Stimulated activated CD4-positive, alpha-beta T cell treated with anti-CD3 and anti-CD28 coated beads, TNF-alpha, amount 100 ng/mL, for 4 hours (primary cell): ENCODE measurements at places on chromosomes 12 and 14.

- no peak for DNase-seq
Observed at GRCh38 chr12:12004524-12004923, 66.2 kb upstream of the BCL2L14 start.

DNA sequence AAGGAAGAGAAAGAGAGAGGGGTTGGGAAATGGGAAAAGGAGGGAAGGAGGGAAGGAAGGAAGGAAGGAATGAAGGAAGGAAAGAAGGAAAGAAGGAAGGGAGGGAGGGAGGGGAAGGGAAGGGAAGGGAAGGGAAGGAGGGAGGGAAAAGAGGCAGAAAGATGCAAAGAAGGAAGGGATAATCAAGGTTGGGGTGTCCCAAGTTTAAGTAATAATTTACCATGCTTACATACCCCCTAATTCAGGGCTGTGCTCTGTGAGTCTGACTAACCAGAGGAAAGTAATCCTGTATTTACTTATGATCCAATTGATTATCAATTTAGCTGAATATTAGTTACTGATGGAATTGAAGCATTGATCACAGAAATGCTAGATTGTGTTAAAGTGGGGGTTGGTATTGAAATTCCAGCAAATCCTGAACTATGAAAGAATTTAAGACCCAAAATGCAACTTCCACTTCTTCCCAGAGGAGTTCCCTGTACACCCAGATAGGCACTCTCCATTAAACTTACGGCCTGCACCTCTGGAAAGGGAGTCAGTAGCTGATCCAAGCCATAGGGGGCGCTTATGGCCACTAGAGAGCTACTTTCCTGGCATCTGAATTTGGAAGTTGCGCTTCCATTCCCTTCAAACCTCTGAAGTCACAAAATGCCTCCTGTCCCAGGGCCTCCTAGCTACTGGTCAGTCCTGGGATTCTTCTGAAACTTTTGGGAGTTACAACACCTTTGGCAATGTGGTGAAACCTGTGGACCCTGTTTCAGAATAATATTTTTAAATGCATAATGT lies 162.7 kb upstream of the PWP1 start:
- no peak for DNase-seq

GRCh38 chr12:124273630-124274029 lies 21.3 kb upstream of the RFLNA start:
- no peak for DNase-seq

- DNase-seq, result no peak
Observed at GRCh38 chr12:118737985-118738540, 243.3 kb upstream of the SRRM4 start.

GRCh38 chr12:113467502-113468364 lies 3.9 kb downstream of the LHX5 start:
- no peak for DNase-seq

GRCh38 chr14:101506211-101506925 lies 54.9 kb upstream of the DIO3 start:
- DNase-seq, result no peak

GRCh38 chr12:34526946-34527345 lies 504.6 kb downstream of the ALG10 start:
- DNase-seq, result no peak

- no peak for DNase-seq
Observed at GRCh38 chr14:82879949-82880535, 1346.4 kb upstream of the SEL1L start.

GRCh38 chr12:62331306-62331705 lies 71.1 kb downstream of the USP15 start:
- no peak for DNase-seq

DNA sequence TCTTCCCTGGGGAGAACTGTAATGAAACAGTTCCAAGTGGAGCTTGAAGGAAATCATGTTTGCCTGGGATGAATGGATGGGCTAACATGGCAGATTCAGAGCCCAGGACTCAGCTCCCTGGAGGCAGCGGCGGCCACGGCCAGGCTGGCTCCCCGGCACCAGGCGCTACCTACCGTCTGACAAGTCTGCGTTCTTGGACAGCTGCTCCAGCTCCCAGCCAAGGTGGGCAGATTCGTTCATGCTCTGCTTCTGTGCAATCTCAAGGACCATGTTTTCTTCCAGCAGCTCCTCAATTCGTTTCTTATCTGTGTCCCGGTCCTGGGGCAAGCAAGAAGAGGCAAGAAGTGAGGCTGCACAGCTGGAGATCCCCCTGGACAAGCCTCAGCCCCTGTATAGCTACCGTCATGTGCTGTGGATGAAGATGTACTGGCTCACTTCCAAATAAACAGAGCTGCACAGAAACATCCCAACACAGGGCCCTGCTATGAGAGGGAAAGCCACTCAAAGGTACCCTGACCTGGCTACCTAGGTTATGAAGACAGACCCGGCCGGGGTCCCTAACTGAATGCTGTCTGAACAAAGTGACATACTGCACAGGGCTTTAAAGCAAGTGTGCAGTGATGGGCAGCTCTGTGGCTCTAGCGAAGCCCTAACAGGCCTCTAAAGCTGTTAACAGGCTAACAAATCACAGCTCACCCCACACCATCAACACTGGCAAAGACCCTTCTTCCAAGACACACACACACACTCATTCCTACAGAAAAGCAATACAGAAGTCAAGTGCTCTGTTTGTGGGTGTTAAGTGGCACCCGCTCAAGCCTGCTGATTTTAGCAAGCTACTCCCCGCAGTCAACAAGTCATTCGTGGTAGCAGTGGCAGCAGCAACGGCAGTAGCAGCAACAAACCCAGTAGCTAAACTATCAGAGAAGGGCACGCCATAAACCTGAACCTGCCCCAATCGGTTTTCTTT lies 80.4 kb upstream of the GPR68 start:
- no peak for DNase-seq

DNA sequence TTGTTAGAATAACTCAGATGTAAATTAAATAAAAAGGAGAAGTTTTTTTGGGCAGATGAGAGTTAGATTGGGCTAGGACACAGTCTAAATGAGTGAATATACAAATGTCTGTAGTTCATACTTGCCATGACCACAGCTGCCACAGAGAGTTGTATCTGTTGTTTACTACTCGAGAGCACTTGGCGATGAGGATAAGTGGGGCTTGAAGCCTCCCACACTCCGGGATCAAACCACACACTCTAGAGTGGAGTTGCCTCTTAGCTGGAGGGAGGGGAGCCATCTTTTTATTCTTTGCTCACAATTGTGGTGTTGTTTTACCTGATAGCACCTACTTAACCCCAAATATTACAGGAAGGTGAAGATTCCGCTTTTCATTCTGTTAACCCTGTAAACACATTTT lies 27.5 kb downstream of the BEST3 start:
- DNase-seq, result no peak

DNA sequence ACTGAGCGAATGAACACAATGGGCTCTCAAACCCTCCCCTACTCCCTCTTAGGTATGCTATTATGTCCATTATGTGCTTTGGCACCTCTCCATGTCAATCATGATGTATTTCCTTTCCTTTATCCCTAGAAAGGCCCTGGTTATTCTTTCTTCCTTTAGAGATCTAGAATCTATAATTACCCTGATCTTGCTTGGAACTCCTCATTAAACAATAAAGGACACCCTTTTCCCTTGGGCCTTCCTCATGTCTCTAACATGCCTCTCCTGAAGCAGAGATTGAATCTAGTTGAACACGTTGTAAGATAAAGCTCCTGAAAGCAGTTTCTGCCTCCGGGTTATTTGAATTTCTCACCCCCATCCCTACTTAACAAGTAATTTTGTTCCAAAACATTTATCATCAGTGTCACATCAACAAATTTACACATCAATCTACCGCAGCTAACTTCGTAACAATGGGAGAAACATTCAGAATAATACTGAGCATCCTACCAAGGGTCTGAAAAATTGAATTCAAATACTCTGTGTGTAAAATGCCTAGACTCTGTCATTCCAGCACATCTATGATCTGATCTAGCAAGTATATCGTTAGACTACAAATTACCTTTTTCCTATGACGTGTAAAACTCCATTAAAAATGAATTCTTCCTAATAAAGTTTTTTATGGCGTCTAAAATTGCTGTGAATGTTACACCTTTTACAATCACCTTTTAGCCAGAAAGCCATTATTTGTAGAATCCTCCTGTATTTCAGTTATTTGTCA lies 5.4 kb downstream of the USP44 start:
- DNase-seq, result no peak

GRCh38 chr12:130677957-130678558 lies 38.0 kb downstream of the RIMBP2 start:
- DNase-seq, result no peak

GRCh38 chr12:28896421-28896820 lies 252.7 kb upstream of the FAR2 start:
- DNase-seq, result no peak

GRCh38 chr12:49882248-49882850 lies 21.4 kb downstream of the FAIM2 start:
- DNase-seq, result no peak

DNA sequence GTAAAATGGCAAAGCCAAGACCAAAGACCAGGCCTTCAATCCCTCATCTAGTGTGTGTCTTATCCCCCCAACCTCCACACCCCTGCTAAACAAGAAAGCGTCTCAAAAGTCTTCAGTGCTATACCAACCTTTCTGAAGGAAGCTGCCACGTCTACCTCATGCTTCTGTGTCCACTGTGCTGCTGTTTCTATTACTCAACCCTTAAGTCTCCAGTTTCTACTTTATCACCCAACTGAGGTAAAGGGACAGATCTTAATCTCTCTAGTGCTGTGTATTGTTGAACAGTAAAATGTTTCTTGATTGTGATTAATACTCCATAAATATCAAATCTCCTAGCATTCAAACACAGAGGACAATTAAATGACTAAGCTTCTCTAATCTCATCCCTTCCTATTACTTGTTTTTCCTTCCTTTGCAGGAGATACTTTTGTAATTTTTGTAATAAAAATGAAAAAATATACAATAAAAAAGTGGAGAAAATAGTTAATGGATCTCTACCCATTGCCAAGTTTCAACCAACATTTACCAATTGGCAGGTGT lies 23.3 kb downstream of the BTBD7 start:
- DNase-seq, result no peak

DNA sequence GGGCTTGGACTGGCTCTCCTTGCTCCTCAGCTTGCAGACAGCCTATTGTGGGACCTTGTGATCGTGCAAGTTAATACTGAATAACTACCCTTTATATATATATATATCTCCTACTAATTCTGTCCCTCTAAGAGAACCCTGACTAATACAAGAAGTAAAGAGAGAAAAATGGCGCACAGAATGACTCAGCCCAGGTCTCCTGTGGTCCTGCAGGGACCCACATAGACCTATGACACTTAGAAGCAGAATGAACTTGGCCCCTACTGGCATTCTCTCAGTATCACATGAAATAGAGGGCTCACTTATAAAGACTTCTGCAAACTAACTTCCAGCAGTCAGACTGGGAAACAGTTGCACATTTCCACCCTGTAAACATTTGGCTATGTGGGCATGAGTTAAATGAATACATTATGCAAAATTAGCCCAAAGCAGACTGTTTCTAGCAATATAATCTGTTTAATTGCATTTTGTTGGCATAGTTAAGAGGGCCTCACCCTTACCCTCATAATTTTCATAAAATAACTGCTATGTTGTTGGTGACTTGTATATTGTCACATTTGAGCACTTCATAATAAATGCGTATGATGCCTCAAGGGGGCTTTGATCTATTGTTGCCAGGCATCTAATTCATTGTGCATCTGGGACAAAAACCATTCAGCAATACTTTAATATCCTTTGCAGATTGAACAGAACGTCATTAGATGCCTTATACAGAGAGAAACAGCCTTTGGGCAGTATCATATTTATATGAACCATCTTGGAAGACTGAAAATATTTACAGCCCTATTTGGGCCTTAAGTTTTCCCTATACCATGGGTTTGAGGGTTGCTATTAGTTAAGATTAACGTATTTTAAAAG lies 349.7 kb upstream of the DIO2 start:
- DNase-seq, result no peak

GRCh38 chr12:818733-819132 lies 66.4 kb downstream of the WNK1 start:
- no peak for DNase-seq

- DNase-seq, result no peak
Observed at GRCh38 chr12:93121729-93122488, 192.8 kb upstream of the EEA1 start.

GRCh38 chr12:45191239-45191638 lies 24.7 kb upstream of the ANO6 start:
- DNase-seq, result no peak

DNA sequence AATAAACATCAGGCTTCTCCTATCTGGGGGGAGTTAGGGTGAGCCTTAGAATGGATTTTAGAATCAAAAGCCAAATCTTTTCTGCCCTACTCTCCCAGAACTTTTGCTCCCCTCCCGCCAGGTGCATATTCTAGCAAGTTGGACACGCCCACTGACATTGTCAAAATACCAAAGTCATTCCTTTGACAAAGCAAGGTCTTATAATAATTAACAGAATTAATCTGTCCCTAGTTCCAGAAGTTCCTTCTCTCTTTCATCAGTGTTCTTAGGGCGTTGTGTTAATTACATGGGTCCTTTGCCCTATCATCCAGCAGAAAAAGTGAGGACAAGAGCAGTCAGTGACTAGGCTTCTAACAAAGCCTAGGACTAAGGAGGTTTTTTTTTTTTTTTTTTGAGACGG lies 2.4 kb downstream of the PRR13 start:
- DNase-seq, result no peak

- no peak for DNase-seq
Observed at GRCh38 chr12:54522243-54522642, 24.7 kb downstream of the NCKAP1L start.

- no peak for DNase-seq
Observed at GRCh38 chr14:25079311-25079710, 29.4 kb upstream of the STXBP6 start.

DNA sequence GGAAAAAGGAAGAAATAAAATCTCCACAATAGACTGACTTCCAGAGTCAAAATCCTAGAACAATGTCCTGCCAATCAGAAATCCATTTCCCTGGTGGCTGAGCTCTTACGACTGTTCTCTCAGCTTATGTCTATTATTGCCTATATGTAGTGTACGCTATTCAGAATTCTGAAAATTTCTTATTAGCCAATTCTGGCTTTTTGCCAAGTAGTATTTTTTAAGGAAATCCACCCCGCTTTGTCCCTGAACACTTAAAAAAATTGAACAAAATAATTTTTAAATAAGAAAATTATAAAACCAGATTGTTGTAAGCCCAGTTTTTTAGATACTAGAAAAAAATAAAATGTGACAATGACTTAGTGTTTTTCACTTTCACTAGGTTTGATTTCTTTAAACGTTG lies 143.0 kb downstream of the KCNA5 start:
- DNase-seq, result no peak

- no peak for DNase-seq
Observed at GRCh38 chr14:44662250-44662891, 155.3 kb upstream of the FSCB start.

DNA sequence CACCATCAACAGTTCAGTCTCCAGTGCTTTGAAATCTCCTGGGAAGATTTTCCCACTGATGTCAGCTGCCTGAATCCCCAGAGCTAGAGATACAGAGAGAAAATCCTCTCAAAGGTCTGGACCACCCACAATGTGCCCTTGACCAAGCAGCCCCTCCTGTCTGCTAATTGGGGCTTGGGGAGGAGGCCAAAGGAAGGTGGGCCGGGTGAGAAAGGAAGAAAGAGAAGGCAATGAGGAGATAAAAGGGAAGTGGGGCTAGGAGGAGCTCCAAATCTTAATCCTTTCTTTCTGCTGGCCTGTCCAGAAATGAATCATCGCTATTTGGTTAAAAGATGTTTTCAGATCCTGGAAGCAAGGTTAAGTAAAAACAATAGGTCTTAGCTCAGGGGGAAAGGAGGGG lies 322.9 kb downstream of the BCL11B start:
- DNase-seq, result no peak
